ENCODE measurements at places on chromosomes 1 and 21.

GRCh38 chr1:48678710-48679505 lies 97.8 kb downstream of the BEND5 start:
- DNase-seq: no peak

- no peak for DNase-seq
Measured at GRCh38 chr1:34844252-34844634, 15.3 kb downstream of the SMIM12 start.

- DNase-seq: no peak
Measured at GRCh38 chr1:29467989-29468900, 231.9 kb downstream of the PTPRU start.

DNA sequence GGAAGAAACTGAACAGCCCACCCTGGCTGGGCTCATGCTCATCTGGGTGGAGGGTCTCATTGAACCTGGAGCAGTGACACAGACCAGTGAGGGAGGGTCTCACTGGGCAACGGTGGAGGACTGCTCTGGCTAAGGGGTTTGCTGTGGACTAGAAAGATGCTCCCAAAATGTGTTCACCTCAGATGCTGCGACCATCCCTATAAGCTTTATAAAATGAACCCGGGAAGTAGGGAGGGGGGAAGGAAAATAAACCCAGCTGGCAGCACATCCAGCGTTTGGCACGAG lies 34.5 kb upstream of the LBR start:
- DNase-seq: no peak

GRCh38 chr1:236794585-236795034 lies 482 bp upstream of the MTR start:
- no peak for DNase-seq

DNA sequence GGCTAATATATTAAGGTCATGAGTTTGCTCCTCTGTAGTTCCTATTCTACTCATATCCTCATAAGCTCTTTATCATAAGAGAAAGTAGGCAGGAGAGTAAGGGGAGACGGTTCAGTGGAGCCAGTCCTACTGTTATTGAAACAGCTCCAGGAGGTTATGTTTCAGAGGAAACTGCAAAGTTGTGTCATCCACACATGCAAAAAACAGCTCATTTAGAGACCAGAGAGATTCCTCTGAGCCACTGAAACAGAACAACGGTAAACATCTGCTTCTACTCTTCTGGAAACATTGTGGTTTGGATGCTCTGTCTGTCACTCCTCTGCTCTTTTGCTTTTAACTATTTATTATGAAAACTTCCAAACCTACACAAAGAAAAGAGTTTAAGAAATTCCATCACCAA lies 66.3 kb upstream of the PPP2R5A start:
- DNase-seq: no peak

- DNase-seq: no peak
Measured at GRCh38 chr1:85198864-85199263, 2.0 kb downstream of the SYDE2 start.

DNA sequence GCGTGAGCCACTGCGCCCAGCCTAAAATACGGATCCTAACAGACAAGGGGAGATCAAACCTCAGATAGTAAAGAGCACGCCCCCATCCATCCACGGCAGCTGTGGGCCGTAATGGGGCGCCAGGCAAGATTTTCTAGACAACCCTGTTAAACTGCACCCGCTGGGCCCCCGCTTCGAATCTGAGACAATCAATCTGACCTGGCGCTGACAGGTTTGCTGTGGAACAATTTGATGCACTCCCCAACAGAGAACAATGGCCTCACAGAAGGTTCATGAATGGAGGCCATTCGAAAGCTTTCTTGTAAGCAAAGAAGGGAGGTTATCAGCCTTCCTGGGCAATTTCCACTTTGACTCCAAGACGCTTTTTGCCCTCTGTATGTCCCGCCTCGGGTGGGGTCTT lies 30.5 kb downstream of the CLSTN1 start:
- no peak for DNase-seq

- DNase-seq: no peak
Measured at GRCh38 chr1:31662463-31662862, 17.8 kb upstream of the PEF1 start.

GRCh38 chr1:212958175-212958574 lies 7.8 kb downstream of the VASH2 start:
- no peak for DNase-seq
